ENCODE measurements at places on chromosomes 1 and 21. TPM values are rescaled to one million over a fixed set of nuclear protein-coding genes. Genes with fewer than 3 reads are reported as not detected.

CFHR2 gene
- not detected for total RNA-seq

DNA sequence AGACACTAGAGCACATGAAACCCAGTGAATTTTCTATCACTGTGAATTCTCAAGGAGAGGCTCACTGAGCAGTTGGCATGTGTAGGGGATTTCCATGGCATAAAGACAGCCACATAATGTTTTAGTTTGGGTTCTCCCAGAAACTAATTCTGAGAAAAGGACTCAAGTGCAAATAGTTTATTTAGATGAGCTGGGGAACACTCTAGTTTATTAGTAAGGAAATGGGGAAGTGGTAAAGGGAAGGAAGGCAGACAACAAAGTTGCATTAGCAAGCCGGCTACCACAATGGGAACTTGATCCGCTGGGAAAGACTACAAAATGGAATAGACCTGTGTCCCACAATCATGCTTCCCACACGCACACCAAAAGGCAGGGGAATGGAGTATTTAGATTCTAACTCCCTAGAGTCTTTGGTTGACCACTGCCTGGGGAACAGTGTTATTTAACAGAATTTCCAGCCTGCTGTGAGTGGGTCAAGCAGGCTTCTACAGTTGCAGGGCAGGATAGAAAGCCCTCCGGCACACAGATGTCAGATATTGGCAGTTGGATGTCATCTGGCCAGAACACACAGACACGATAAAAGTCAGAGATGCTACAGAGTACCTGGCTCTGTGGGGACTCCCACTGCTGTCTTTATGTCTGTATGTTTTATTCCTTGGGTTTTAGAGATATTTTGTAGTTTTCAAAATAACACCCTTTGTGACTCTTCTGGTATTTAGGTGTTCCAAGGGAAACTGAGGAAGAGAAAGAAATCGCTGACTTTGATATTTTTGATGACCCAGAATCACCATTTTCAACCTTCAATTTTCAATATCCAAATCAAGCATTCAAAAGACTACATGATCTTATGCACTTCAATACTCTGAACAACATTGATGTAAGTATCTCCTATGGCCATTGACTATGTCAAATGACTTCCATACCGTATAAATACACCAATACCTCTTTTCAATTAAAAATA lies 150.1 kb downstream of the PLA2G4A start:
- no peak for DNase-seq

DNA sequence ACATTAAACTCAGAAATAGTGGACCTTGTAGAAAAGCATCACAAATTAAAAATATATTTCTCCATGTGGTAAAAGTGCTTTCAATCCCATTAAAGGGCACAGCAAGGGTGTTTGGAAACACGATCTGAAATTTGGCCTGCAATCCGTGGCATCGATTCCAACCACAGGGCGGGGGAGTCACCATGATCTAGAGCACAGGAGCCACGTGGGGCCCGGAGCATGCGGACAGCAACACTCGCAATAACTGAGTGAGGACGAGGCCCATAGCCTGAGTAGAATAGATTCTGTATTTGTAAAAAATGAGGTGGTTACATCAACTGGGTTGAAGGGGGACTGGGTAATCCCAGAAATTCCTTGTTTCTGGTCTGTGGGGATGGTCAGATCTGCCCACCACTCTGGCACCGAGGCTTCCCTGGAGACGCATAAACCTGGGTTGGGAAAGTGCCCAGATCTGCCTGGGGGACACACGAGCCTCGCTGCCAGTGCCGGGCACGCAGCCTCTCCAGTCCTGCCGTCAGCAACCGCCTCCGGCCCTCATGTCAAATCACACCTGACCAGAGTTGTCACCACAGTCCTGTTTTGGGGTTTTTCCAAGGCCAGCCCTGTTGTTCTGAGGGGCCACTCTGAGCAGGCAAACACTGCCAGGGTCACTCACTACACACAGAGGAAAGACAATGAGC lies 104.3 kb downstream of the PGBD5 start:
- DNase-seq: peak; percentile 80

SH2D1B gene
- 0.40 TPM for total RNA-seq

JAM2 gene
- 42.6 TPM for total RNA-seq

All from left ventricle myocardium superior (tissue), 1 donor.